ENCODE measurements at places on chromosomes 2 and 18.

DNA sequence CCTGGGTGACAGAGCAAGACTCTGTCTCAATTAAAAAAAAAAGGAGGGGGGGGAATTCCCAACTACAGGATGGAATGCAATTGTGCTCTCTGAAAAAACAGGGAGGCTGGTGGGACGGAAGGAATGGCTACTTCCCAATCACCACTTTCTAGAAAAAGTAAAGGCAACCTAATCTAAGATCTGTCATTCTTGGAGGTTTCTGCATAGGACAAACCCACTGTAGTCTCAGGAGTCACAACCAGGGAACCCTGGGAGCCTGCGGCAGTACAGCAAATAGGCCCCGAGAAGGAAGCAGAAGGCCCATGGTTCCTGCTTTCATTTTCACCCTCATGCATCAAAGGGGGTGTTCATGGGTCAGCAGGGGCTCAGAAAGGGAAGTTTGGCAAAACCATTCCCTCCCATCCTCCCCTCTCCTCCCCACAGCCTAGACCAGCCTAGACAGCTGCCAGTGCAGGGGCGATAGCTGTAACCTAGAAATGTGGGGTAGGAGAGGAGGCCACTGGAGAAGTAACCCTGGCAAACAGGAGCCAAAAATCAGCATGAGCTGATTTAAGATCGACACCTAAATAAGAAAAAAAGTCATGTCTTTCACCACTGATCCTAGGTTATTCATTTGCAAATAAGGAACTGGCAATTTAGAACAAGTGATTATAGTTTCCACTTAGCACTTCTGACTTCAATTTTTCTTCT, 48.0 kb downstream of the TRABD2A start:
- DNase-seq: no peak

- no peak for DNase-seq
Observed at GRCh38 chr18:79871026-79871390, 73.3 kb downstream of the KCNG2 start.

GRCh38 chr2:45267062-45267792, 258.0 kb upstream of the SIX2 start:
- DNase-seq: no peak

DNA sequence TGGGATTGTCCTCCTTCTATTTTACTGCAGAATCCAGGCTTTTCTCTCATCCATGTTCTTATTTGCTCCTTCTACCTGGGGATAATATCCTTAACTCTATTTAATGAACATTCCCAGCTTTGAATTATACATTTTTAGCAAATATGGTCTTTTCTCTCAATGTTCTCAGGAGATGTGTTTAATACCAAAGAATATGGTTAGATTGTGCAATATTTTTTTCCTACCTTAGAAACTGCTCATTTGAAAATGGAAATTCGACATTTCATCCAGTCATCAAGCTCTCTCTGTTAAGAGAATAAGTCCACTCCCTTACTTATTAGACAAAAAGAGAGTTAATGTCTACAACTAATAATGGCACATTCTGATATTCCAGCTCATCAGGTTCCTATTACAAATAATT, 160.4 kb upstream of the GULP1 start:
- DNase-seq: no peak

GRCh38 chr2:101889460-101890098, 102.2 kb upstream of the IL1R2 start:
- no peak for DNase-seq

- DNase-seq: no peak
Observed at GRCh38 chr2:16566701-16567100, 98.9 kb downstream of the CYRIA start.

DNA sequence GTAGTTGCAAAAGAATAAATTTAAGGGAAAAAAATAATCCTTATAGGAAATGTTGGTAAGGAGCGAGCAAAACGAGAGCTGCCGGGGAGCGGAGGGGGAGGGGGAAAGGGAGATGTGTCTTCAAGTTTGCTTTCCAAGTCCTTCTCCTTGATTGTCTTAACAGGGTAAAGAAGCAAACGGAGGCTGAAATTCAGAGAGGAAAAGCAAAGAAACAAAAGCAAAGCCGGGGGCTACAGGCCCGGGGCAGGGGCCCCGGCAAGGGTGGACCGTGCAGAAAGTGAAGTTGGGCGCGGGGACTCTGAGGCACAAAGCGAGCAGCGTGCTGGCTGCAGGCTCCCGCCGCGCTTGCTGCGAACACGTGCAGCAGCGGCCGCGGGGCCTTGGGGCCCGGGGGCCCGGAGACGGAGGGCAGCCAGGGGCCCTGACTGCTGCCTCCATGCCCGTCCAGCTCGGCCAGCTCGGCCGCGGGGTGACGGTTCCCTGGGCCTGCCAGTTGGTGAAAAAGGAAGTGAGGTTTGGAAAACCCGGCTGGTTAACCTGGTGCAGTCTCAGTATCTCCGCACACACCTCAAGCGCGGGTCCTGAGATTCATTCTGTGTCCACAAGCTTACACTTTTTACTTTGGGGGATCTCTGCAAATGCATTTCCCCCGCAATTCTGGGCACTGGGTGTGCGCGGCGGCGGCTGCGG, 4.1 kb downstream of the BCL11A start:
- no peak for DNase-seq

GRCh38 chr2:181174611-181175580, 194.5 kb downstream of the UBE2E3 start:
- DNase-seq: no peak

DNA sequence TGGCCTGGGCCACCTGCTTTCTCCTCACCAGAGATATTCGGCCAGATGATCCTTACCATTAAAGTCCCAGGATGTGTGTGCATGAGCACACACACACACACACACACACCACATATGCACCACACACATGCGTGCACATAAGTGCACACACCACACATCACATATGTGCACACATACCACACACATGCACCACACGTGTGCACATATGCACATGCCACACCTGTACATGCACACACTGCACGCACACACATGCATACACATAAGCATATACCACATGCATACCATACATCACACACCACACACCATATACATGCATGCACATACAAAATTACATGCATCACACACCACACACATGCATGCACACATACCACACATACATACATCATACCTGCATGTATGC, 38.7 kb downstream of the RPL37A start:
- DNase-seq: no peak

GRCh38 chr18:76449111-76449453, 46.0 kb downstream of the ZNF516 start:
- no peak for DNase-seq

DNA sequence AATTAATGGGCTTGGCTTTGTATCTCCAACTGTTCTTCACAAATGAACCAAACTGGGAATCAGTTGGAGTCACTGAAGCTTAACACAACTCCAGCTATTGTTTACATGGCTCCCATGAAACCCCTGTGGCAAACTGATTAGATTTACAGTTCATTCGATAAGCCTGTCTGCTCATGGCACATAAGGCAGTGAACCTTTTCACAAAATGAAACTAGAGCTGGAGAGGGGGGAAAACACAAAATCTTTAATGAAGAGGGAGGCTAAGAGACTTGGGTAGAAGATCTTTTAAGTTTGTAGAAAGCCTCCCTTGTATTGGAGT, 11.6 kb upstream of the ITGA6 start:
- DNase-seq: no peak

DNA sequence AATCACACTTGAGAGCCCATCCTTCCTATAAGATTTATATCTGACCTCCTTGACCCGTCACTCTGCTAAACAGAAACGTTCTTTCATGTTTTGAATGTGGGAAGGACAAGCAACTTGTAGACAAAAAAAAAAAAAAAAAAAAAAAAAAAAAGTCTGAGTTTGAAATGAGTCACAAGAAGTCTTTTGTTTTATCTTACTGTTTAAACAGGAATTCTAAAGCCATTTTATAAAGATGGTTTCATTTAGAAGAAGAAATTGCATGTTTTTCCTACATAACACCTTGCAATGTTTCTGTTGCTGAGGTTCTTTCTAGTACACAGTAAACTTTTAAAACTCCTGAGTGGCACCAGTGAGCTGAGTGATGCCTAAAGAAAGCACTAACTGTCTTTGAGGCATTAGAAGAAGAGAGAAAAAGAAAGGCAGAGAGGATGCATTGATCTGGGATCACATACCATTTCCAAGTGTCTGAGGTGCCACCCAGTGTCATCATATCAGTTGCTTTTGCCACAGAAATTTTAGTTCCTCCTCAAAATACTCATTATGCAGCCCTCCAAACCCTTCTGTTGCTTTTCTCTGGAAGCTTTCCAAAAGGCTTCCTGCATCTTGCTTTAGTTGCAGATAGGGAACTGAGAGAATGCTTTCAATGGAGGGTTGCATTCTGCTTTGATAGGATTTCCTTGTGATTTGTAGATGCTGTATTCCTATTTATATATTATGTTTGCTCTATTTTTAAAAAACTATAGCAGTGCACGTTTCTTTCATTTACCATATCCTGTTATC, 69.1 kb downstream of the ACVR2A start:
- DNase-seq: no peak

- DNase-seq: no peak
Observed at GRCh38 chr18:45802814-45803492, 22.5 kb upstream of the SIGLEC15 start.

DNA sequence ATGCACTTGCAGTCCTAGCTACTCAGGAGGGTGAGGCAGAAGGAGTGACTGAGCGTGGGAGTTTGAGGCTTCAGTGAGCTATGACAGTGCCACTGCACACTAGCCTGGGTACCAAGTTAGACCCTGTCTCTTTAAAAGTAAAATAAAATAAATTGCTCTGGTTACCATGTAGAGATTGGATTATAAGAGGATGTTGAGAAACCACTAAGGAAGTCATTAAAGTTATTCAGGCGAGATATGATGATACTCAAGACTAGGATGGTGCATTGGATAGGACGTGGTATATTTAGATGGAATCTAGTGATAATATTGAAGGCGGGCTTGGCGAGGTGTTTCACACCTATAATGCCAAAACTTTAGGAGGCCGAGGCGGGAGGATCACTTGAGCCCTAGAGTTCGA, 50.6 kb downstream of the BMPR2 start:
- no peak for DNase-seq

DNA sequence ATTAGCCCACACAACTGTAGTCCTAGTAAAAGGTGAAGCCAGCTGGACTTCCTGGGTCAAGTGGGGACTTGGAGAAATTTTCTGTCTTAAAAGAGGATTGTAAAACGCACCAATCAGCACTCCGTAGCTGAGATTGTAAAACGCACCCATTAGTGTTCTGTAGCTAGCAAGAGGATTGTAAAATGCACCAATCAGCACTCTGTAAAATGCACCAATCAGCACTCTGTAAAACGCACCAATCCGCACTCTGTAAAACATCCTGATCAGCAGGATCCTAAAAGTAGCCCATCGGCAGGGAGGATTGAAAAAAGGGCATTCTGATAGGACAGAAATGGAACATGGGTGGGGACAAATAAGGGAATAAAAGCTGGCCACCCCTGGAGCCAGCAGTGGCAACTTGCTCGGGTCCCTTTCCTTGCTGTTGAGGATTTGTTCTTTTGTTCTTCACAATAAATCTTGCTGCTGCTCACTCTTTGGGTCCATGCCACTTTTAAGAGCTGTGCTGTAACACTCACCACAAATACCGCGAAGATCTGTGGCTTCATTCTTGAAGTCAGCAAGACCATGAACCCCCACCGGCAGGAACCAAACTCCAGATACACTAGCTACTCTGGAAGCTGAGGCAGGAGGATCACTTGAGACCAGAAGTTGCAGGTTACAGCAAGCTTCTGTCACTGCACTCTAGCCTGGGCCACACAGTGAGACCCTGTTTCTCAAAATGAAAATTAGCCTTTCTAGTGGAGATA, 102.6 kb downstream of the HS6ST1 start:
- DNase-seq: no peak

- no peak for DNase-seq
Observed at GRCh38 chr2:174138161-174138560, 110.2 kb downstream of the OLA1 start.

DNA sequence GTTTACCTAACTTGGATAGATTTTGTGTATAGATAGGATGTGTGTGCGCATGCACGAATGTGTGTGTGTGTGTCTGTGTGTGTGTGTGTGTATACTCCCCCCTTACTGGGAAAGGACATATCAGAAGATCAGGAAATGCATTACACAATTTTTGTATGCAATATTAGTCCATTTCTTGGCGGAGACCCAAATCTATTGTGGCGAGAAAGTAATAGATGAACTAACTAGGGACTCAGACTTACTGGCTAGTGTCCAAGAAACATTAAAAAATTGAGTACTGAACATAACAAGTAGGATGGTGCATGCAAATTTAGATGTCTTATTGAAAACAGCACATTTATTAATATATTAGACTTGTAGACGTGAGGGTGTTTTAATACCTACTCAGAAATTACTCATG, 1036.5 kb upstream of the FANCL start:
- DNase-seq: no peak

DNA sequence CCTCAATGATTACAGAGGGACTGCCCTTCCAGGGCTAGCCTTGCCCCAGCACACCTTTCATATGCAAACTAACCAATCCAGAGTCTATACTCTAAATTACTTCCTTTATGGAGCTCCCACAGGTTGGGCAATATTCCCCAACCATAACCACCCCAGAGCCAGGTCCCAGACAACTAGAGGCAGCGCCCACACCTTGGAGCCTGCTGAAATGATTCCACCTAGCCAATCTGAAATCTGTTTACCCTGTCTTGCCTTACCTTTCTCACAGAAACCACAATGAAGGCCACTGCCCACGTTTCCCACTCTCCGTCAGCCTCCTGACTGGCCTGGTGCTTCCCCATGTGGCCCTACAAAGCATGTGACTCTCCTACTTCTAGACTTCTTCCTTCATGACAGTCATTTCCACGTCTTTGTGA, 62.0 kb downstream of the REEP1 start:
- DNase-seq: no peak

- DNase-seq: no peak
Observed at GRCh38 chr18:64175432-64175831, 26.5 kb upstream of the LINC00305 start.

All from stimulated activated CD8-positive, alpha-beta memory T cell treated with anti-CD3 and anti-CD28 coated beads, Interleukin-15, amount 100 ng/mL, for 4 hours (primary cell).